ENCODE measurements at places on chromosomes 1 and 21.

- no peak for DNase-seq
Measured at GRCh38 chr1:226632922-226633351, 84.4 kb downstream of the STUM start.

- no peak for DNase-seq
Measured at GRCh38 chr1:39427912-39428311, 63.5 kb upstream of the BMP8A start.

DNA sequence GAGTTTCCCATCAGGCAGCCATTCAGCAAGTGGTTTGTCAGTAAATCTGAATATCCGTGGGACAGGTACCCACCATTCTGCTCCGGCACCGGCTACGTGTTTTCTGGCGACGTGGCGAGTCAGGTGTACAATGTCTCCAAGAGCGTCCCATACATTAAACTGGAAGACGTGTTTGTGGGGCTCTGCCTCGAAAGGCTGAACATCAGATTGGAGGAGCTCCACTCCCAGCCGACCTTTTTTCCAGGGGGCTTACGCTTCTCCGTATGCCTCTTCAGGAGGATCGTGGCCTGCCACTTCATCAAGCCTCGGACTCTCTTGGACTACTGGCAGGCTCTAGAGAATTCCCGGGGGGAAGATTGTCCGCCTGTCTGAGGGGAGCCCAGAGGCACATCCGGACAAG is 48.4 kb downstream of the B3GALT5 start:
- no peak for DNase-seq

DNA sequence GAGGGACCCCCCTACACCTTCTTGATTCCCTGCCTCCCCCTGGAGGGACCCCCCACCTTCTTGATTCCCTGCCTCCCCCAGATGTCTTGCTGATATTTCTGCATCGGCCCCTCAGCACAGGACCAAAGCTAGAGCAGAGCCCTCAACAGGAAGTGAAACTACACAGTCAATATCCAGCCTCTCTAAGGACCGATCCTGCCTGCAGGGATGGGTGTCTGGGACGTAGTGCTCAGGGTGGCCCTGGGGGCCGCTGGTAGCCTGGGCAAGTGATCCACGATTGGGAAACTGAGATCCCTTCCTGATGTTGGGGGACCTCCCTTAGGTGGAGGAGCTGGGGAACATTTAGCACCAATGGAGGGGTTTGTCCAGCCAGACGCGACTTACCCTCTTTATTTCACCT is 3.9 kb upstream of the LEFTY2 start:
- no peak for DNase-seq

GRCh38 chr1:31154000-31154631 is 85.6 kb downstream of the NKAIN1 start:
- DNase-seq: no peak

- DNase-seq: no peak
Measured at GRCh38 chr1:160144921-160145320, 6.5 kb upstream of the ATP1A4 start.

- DNase-seq: no peak
Measured at GRCh38 chr1:63063367-63063766, 259.0 kb upstream of the FOXD3 start.

DNA sequence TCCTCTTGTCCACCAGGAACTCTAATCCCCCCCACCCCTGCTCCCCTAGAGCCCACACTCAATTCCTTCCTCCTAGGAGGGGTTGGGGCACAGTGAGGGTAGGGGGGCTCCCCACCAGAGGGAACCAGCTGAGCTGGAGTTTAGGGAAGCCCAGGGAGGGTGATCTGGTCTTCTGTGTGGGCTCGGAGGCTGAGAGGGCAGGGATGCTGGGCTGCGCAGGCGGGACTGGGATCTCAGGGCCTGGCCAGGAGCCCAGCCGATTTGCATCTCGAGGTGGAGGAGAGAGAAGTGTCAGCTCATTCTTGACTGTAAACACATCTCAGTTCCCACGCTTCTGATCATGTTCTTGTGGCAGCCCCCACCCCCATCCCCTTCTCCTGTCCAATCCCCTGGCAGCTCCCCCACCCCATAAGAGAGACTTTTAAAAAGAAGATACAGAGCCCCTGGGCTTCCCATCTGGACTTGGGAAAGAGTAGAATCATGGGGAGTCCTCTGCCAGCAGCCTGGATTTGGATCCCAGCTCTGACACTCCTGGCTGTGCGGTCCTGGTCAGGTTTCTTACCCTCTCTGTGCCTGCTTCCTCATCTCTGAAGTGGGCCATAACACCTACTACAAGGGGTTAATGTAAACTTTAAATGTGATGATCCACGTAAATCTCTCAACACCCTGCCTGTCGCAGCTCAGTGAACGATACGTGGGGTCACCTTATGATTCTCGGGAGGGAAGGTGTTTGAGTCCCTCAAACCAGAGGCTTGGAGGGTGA is 6.6 kb downstream of the PEAR1 start:
- no peak for DNase-seq

GRCh38 chr1:25813734-25814471 is 5.9 kb upstream of the MTFR1L start:
- DNase-seq: no peak

- DNase-seq: no peak
Measured at GRCh38 chr1:18109756-18110597, 2.4 kb downstream of the IGSF21 start.

GRCh38 chr1:160723332-160723731 is 11.7 kb upstream of the CD48 start:
- no peak for DNase-seq

GRCh38 chr1:94535095-94535494 is 6.5 kb downstream of the F3 start:
- DNase-seq: no peak

GRCh38 chr1:94708811-94709210 is 111.3 kb upstream of the SLC44A3 start:
- no peak for DNase-seq

GRCh38 chr1:179770887-179771502 is 27.9 kb downstream of the FAM163A start:
- DNase-seq: no peak

- DNase-seq: no peak
Measured at GRCh38 chr1:184770181-184770979, 15.7 kb upstream of the EDEM3 start.

GRCh38 chr21:38476385-38476784 is 21.9 kb downstream of the ERG start:
- DNase-seq: no peak

DNA sequence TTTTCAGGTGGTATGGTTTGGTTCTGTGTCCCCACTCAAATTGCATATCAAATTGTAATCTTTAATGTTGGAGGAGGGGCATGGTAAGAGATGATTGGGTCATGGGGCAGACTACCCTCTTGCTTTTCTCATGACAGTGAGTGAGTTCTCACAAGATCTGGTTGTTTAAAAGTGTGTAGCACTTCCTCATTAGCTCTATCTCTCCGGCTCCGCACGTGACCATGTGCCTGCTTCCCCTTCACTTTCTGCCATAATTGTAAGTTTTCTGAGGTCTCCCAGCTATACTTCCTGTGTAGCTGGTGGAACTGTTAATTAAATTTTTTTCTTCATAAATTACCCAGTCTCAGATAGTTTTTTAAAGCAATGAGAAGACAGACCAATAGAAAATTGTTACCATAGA is 843.2 kb downstream of the AMY1C start:
- no peak for DNase-seq

DNA sequence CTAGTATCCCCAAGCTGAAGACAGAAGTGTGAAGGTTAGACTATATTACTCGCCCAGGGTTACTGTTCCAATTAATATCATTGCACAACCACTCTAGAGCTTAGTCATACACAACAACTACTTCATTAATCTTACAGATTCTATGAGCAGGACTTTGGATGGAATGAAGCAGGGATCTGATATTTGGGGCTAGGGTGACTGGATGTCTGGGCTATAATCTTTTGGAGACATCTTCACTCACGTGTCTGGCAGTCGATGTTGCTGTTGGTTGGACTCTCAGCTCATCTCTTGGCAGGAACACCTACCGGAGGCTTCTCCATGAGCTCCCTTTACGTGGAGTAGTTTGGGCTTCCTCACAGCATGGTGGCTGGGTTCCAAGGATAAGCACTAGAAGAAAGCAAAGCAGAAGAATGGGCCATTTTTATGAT is 519.2 kb upstream of the B3GALT2 start:
- no peak for DNase-seq
